GM06990 (cell line): ENCODE measurements at places on chromosomes 12 and 14.

DNA sequence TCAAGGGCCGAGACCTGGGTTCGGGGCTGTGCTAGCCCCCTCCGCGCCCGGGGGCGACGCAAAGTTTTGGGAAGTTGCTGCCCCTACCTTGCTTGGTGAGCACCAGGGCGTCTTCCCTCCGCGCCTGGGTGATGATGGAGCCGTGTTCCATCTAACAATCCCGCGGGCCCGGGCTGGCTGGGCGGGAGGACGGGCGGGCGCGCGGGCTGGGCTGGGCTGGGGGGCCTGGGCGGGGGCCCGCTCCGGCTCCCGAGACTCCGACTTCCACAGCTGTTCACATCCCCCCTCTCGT is 298 bp downstream of the CTDSP2 start:
- DNase-seq, result no peak

GRCh38 chr14:41051801-41052200 is 554.9 kb upstream of the LRFN5 start:
- DNase-seq, result no peak

- no peak for DNase-seq
These were observed 23.9 kb downstream of the SERPINA10 start for GRCh38 chr14:94269156-94269555.

GRCh38 chr14:61151251-61151650 is 129.9 kb downstream of the TMEM30B start:
- no peak for DNase-seq

- no peak for DNase-seq
These were observed 36.4 kb upstream of the GARIN6 start for GRCh38 chr12:99611117-99611516.

GRCh38 chr12:95611676-95612309 is 60.5 kb upstream of the USP44 start:
- no peak for DNase-seq

DNA sequence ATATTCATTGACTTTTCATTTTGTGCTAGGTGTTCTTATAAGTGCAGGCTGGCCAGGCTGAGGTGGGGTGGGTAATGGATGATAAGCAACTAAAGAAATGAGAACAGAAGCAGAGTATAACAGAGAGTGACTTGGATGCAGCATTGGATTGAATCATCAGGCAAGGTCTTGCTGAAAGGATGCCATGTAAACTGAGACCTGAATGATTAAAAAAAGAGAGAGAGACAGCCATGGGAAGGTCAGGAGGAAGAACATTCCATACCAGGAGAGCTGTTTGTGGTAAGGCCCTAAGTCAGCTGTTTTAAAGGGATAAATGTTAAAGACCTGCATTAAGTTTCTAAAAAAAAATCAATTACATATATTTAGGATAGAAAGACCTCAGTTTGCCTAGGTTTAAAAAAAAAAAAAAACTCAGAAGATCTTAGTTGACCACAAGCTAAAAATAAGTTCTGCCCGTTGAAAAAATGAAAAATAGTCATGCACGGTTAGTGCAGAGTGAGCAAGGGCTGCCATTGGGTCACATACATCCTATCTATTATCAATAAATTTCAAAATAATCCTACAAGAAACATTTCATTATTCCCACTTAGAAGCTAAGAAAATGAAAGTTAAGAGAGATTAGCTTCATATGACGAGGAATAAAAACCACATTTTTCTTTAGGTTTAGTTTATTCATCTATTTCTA is 37.2 kb downstream of the IFNG start:
- DNase-seq, result no peak

DNA sequence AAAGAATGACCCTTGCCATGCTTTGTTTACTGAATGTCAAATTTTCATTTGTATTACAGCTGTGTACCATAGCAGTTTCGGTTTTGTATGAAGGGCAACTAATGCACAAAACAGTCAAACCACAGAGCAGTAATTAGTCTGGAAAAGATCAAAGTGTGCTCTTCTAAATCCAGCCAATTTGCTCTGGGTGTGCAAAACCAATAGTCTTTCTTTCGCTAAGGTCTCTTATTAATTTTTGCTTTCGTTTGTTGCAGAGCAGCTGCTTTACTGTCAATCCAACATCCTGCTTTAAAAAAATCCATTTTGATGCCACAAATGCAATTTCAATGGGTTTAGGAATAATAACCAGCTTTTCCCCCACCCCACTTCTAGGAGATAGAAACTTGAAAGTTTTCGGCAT is 114.2 kb downstream of the BRMS1L start:
- peak; percentile 56 for DNase-seq

DNA sequence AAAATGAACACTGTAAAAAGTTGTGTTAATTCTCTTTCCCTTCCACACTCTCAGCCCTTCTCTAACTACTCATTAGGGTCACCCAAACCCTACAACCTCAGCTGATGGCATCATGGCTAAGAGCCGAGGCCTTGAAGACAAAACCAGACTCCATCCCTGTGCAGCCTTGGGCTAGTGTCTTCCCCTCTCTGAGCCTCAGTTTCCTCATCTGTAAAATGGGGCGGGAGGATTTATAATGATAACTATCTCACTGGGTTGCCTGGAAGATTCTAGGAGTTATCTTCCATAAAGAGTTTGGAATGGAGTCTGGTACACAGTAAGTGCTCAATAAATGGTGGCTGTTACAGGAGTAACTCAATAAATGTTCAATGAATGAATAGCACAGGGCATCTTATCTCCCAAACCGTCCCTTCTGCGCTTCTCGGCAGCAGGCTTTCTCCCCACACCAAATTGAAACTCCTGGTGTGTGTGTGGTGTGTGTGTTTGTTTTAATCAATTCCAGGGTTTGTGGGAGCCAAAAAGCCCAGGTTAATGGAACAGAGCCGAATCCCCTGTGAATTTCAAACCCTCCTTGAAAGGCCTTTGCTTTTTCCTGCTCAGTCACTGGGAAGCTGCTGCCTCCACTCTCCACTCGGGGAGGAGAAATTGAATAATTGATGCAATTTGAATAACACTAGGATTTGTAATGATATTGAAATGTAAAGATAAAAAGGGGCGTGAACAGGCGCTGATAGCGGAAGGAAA is 61.2 kb upstream of the FAM222A start:
- no peak for DNase-seq

DNA sequence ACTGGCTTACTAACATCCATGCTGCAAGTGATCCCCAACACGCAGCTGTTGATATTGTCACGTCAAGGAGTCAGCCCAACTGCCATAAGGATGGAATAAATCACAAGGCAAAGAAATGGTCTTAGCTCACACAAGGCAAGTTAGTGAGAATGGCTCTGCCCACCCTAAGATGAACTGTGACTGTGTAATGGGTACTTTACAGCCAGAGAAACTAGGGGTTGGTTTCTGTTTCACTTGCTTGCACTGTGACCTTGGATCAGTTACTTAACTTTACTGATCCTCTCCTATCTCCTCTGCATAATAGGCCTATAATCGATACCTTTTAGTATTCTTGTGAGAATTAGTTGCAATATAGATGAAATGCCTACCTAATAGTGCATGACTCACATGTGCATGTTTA is 52.2 kb upstream of the ANO2 start:
- no peak for DNase-seq

- no peak for DNase-seq
These were observed 92.3 kb upstream of the SLCO1C1 start for GRCh38 chr12:20602641-20603391.

DNA sequence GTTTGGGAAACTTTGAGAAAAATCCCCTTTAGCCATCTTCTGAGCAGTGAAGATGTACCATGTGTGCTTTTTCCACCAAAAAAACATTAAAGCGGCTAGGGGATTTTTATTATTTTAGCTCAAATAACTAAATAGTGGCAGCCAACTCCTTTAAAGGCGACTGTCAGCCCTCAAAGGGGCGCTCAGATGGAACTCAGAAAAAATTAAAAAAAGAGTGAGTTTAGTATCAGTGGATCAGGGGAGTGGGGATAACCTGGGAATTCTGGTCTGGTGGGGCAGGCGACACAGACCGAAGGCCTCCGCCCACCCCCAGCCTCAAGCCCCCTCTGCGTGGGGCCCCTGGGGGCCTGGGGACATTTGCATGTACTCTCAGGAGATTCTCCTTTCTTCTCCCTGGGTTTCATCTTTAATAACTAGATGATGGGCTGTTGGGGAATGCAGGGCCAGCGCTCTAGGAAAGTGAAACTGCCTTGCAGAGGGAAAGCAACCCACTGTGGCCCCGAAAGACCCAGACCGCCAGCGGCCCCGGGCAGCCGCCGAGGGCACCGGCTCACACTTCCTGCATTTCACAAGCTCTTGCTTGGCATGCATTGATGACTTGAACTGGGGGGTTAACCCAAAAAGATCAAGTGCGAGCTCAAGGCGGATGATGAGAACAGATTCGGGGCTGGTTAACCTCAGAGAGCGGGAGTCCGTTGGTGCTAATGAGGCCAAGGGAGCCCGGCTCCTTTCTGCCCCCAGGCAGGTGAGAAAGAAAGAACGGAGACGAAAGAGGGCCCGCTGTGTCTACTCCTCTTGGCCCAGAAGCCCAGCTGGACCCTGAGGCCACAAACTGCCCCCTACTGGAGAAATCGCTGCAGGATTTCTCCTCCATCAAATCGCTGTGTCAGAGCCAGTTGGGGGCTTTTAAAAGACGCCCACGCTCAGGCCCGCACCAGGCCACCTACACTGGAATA is 7.3 kb upstream of the BATF start:
- peak; percentile 91 for DNase-seq

DNA sequence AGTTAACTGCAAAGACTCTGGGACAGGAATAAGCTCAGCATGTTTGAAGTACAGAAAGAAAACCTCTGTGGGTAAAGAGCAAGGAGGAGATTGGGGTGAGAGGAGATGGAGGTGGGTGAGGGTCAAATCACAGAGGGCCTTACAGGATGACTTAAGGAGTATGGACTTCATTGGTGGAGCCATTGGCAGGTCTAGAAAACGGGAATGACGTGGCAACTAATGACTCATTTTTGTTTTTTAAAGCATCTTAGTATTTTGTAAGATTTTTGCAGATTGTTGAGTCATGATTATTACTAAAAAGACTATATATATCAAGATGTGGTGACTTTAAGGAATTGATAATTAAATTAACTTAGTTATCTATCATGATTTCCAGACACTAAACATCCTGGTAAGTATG is 18.5 kb downstream of the UTP20 start:
- DNase-seq, result no peak

GRCh38 chr12:106867651-106868050 is 88.1 kb upstream of the TMEM263 start:
- DNase-seq, result no peak

DNA sequence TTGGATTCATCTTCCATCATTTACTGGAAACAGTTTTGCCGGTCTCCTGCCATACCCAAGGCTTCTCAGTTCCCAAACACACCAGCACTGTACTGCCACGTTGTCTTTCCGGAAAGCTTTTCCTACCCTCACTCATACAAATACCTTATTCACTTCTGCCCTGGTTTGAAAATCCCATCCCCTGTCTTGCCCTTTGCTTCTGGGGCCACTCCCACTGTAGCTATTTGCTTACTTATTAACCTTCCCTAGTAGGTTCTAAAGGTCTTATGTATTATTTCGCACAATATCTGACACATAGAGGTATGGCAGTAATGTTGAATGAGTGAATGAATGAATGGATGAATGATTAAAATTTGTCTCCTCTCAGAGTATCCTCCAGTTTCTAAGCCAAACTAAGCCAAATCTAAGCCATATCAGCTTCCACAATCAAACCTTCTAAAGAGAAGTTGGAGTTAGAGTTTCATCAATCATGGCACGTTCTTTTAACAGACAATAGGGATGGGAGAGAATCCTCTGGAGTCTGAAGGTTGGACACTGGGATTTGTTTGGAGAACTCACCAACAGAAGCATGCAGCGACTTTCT is 18.6 kb downstream of the TSPAN8 start:
- DNase-seq, result no peak

DNA sequence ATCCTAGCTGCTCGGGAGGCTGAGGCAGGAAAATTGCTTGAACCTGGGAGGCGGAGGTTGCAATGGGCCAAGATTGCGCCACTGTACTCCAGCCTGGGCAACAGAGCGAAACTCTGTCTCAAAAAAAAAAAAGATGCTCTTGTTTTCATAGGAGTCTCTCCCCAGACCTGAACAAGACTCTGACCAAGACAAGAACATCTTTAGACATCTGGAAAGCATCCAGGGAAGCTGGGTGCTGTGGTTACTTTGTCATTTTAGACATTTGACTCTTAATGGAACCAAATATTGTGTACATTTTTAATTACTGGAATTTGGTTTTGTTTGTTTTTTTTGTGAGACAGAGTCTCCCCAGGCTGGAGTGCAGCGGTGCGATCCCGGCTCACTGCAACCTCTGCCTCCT is 21.1 kb upstream of the ATF1 start:
- DNase-seq, result no peak

DNA sequence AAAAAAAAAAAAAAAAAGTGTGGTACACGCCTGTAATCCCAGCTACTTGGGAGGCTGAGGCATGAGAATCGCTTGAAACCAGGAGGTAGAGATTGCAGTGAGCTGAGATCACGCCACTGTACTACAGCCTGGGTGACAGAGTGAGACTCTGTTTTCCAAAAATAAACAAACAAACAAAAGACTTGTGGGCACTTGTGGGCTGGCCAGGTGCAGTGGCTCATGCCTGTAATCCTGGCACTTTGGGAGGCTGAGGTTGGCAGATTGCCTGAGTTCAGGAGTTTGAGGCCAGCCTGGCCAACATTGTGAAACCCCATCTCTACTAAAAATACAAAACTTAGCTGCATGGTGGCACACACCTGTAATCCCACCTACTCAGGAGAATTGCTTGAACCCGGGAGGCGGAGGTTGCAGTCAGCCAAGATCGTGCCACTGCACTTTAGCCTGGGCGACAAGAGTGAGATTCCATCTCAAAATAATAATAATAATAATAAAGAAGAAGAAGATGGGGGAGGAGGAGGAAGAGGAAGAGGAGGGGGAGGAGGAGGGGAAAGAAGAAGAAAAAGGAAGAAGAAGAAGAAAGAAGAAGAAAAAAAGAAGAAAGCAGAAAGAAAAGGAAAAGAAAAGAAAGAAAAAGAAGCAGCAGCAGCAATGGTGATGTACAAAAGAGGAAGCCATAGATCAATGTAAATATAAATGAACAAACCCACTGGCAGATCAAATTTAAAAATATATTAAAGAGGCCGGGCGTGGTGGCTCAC is 27.9 kb upstream of the CCNT1 start:
- no peak for DNase-seq

DNA sequence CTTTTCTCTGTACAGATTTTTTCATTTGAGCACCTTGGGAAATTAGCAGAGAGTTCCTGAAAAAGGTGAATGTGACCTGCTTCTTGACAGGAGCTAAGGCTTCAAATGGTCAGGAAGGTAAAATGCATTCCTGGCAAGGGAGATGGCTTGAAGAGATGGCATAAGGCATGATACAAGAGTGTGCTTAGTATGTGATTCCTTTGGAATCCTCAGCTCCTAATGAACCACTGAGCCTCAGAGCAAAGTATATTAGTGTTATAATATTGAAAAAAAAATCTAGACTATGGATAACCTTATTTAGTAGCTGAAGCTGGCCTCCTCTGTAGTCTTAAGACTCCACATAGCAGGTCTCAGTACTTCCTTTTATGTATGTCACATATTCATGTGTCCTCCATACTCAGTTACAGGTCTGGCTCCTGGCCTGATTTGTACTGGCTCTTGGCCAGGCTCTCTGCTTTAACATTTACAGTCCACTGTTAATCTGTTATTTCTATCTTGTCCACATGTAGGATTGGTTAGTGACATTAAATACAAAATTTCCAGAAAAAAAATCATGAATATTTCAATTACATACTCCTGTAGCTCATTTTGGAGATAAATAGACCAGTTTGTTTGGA is 17.9 kb downstream of the TOGARAM1 start:
- no peak for DNase-seq
